ENCODE measurements at places on chromosomes 2 and 18. TPM values are rescaled to one million over a fixed set of nuclear protein-coding genes. Genes with fewer than 3 reads are reported as not detected.

Gene KCNIP3
- 0.51 TPM for total RNA-seq

Gene DSG2
- 9.7 TPM for total RNA-seq

Gene LONRF2
- not detected for total RNA-seq

Gene RTP5
- not detected for total RNA-seq

Gene CCDC148
- 0.51 TPM for total RNA-seq

Gene RNMT
- total RNA-seq: 36.6 TPM

Gene RFTN2
- total RNA-seq: 14.4 TPM

Gene GYPC
- 227 TPM for total RNA-seq

Gene UGT1A10
- total RNA-seq: not detected

Gene FKBP1B
- 9.9 TPM for total RNA-seq

Gene XDH
- not detected for total RNA-seq

Gene CTAGE1
- total RNA-seq: not detected

Gene GAREM2
- 0.68 TPM for total RNA-seq

Gene MERTK
- total RNA-seq: 25.0 TPM

Gene CXCR1
- not detected for total RNA-seq

Gene CPLX4
- total RNA-seq: not detected

Gene IL36RN
- not detected for total RNA-seq

Gene IL36B
- total RNA-seq: not detected

Gene SCN1A
- total RNA-seq: under 0.01 TPM

Gene CRYGC
- not detected for total RNA-seq

Gene ITPRIPL1
- 7.0 TPM for total RNA-seq

Gene DSC1
- not detected for total RNA-seq

Gene NCL
- total RNA-seq: 426 TPM

Gene NEB
- total RNA-seq: 1.2 TPM

Gene HOXD4
- 8.8 TPM for total RNA-seq

Gene SS18
- 97.9 TPM for total RNA-seq

Gene SERPINB10
- total RNA-seq: not detected

Gene MDH1B
- total RNA-seq: 0.33 TPM

Gene NGEF
- 0.17 TPM for total RNA-seq

Gene COL5A2
- total RNA-seq: 72.6 TPM

Gene PDCL3
- 20.3 TPM for total RNA-seq

Gene NT5DC4
- not detected for total RNA-seq

Gene PTPRM
- total RNA-seq: 104 TPM

Gene MRPL44
- total RNA-seq: 42.0 TPM

Gene LIMS1
- total RNA-seq: 430 TPM

Gene UGT1A3
- not detected for total RNA-seq

Gene TUBB8B
- 0.14 TPM for total RNA-seq

Gene CCDC121
- total RNA-seq: 2.8 TPM

Gene EGR4
- not detected for total RNA-seq

Gene ASB18
- total RNA-seq: under 0.01 TPM

Gene IL1R2
- total RNA-seq: 0.28 TPM

Gene CAPN13
- not detected for total RNA-seq

Gene NCOA1
- 13.1 TPM for total RNA-seq

Gene ANKAR
- total RNA-seq: 6.8 TPM

All from dermis blood vessel endothelial cell (primary cell).